NCI-H1092 treated with DMSO at 0.1 percent for 48 hours (cell line): ENCODE measurements at places on chromosomes 2 and 18.
A peak's percentile ranks its signal among the peaks of the same experiment; 100 is the strongest.

GRCh38 chr18:56565046-56565445 lies 73.3 kb downstream of the TXNL1 start:
- no peak for DNase-seq

GRCh38 chr2:33859811-33860461 lies 260.8 kb upstream of the FAM98A start:
- DNase-seq, result no peak

DNA sequence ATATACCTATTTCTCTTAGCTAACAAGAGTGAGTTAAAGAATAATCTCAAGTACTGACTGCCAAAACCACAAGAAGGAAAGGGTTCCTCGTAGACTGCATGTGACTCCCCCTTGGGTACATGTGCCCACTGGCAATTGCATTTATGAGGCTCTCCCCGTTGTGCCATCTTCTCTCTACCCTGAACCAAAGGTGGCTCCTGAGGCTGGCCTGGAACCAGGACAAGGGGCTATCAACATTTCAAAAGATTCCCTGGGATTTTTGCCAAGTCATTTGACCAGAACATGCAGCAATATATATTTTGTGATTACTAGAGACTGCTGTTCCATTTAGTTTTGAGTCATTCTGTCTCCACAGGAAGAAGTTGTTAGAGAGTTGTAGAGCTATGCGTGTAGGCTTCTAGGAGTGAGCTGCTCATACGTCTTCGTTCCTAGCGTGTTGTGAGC lies 45.8 kb downstream of the LAMA3 start:
- DNase-seq, result no peak

GRCh38 chr2:54371460-54372065 lies 84.6 kb upstream of the SPTBN1 start:
- DNase-seq, result no peak

GRCh38 chr2:57602733-57603132 lies 443.9 kb upstream of the VRK2 start:
- DNase-seq, result peak; percentile 29

DNA sequence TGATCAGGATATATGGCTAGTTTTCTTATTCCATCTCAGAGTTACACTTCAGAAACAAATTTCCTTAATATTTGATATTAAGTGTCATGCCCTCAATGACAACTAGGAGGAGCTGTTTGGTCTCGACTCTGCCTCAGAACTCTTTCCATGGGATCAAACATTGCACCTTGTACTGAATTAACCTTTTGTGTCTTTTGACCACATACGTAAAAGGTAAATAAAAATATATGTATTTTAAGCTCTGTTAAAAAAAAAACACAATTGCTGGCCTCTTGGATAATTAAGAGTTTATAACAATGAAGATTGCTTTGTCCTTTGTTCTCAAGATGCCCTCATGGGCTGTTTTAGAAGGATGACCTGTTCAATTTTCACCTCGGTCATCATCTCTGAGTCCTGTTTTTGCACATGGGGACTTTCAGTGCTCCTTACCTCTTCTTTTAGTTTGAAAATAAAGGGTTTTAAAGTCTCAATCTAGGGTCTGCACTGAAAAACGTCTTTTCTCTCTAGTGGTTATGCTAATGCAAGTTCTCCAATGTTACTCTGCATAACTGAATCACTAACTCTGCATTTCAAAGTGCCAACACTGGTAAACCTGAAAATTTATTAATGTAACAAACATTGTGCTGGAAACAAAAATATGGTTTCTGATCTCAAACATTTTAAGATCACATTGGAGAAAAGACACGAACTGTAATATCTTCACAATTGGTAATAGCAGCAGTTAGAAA lies 18.8 kb upstream of the FN1 start:
- DNase-seq, result peak; percentile 21

DNA sequence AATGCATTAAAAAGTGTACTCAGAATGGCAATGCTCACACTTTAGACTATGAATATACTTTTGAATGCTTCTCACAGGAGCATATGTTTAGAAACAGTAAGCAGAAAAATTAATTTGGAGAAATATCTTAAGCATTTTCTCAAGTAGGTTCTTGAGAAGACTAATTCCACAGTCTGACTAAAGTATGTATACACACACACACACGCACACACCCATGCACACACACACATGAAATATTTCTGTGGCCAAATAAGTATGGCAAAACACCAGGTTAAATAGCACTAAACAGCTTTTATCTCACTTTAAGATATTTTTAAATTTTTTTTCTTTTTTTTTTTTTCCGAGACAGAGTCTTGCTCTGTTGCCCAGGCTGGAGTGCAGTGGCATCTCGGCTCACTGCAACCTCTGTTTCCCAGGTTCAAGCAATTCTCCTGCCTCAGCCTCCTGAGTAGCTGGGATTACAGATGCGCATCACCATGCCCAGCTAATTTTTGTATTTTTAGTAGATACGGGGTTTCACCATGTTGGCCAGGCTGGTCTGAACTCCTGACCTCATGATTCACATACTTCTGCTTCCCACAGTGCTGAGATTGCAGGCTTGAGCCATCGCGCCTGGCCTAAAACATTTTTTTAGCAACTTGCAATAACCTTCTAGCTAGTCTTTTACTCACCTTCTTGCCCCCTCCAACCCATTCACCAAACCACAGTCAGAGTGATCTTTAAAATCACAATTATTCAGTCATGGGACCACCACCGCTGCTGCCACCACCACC lies 67.5 kb upstream of the SCG2 start:
- DNase-seq, result no peak

GRCh38 chr2:24409700-24410556 lies 49.6 kb upstream of the ITSN2 start:
- peak; percentile 62 for DNase-seq

DNA sequence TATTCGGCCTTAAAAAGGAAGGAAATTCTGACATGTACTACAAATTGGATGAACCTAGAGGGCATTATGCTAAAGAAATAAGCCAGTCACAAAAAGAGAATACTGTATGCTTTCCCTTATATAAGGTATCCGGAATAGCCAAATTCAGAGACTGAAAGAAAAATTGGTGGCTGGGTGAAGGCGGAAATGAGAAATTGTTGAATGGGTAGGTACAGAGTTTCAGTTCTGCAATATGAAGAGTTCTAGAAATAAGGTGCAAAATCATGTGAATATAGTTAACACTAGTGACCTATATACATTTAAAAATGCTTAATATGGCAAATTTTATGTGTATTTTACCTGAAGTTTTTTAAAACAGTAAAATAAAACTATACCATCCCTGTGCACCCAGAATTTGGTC lies 43.1 kb downstream of the RMP24 start:
- no peak for DNase-seq

- no peak for DNase-seq
Observed at GRCh38 chr2:177265824-177266817, 1.6 kb upstream of the NFE2L2 start.

DNA sequence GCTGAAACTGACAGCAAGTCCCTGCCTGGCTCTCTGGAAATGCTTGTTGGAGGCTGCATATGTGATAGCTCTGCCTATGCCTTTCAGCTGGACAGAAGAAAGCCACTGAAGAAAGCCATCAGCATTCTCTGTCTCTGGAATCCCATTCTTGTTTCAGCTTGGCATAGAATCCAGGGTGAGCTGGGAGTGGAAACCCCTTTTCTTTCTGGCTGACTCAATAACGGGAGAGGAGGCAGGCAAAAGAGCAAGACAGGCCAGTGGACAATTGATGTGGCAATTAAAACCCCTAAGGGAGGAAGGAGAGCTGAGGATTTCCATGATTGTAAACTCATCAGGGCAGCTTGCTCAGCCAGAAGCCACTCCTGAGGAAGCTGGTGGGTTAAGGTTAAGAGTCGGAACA lies 208.1 kb downstream of the CLIP4 start:
- no peak for DNase-seq

DNA sequence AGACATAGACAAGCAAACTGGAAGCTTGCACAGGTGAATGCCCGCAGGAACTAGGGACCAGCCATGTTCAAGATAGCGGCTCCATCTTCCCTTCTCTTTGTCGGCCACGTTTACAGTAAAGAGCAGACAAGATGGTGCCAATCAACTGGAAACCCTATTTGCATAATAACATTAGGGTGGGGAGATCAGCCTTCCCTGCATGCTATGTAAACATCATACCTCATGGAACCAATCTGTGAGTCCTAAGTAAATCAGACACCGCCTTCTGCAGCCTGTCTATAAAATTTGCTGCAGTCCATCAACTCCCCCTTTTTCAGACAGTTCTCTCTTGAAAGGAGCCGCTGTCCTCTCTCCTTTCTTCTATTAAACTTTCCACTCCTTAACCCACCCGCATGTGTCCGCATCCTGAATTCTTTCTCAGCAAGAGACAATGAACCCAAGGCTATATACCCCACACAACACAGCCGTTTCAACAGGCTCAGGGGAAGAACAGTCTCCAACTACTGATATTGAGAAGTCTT lies 384.4 kb downstream of the EIPR1 start:
- no peak for DNase-seq

- DNase-seq, result no peak
Observed at GRCh38 chr2:69936906-69937305, 22.0 kb downstream of the MXD1 start.

- DNase-seq, result no peak
Observed at GRCh38 chr18:32326450-32327308, 136.8 kb downstream of the MEP1B start.

GRCh38 chr2:30871980-30872789 lies 64.9 kb upstream of the CAPN13 start:
- peak; percentile 51 for DNase-seq

DNA sequence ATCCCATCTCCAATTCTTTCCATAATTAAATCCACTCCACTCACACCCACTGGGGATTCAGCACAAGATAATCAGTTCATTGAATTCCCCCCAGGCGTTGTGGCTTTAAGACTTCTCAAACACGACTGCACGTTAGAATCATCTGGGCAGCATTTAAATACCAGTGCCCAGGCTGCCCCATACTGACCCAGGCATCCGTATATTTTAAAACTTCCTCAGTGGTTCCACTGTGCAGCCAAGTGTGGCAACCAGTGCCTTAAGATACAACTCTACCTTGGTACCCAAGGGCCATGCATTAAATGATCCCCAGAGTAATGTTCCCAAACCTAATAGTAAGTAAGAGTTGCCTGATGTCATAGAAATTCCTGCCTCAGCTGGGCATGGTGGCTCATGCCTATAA lies 54.3 kb upstream of the BZW1 start:
- DNase-seq, result no peak

- no peak for DNase-seq
Observed at GRCh38 chr2:85049236-85049635, 78.3 kb downstream of the KCMF1 start.

GRCh38 chr2:1609040-1609439 lies 135.3 kb downstream of the PXDN start:
- no peak for DNase-seq

DNA sequence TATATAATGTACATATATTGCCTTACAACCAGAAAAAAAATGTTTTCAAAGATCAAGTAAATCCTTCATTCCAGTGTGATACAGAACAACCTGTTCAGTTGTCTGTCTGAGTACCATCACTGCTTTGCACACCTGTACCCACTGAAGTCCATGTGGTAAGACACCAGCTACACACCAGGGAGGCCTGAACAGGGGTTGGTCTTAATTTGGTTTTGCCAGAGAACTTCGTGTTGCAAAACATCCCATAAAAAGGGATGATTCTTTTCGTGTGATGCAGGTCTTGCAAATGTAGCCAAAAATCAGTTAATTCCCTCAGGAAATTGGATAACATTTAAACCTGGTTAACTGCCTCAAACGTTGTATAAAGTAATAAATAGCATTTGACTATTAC lies 73.7 kb upstream of the SLC1A4 start:
- no peak for DNase-seq
